ENCODE measurements at places on chromosomes 6 and 20.

- no peak for DNase-seq
Observed at GRCh38 chr20:11332381-11332780, 585.3 kb upstream of the BTBD3 start.

GRCh38 chr6:45541934-45542333 lies 164.2 kb upstream of the SUPT3H start:
- DNase-seq: no peak

- no peak for DNase-seq
Observed at GRCh38 chr20:663315-664090, 10.5 kb upstream of the SRXN1 start.

- DNase-seq: no peak
Observed at GRCh38 chr6:124055395-124055794, 251.7 kb downstream of the NKAIN2 start.

GRCh38 chr6:132023490-132023889 lies 72.3 kb upstream of the CCN2 start:
- no peak for DNase-seq

- DNase-seq: no peak
Observed at GRCh38 chr20:8346700-8347270, 214.7 kb downstream of the PLCB1 start.

- no peak for DNase-seq
Observed at GRCh38 chr6:1080453-1081337, 231.2 kb upstream of the FOXQ1 start.

GRCh38 chr6:128738112-128738511 lies 144.8 kb upstream of the LAMA2 start:
- no peak for DNase-seq

Data from activated CD8-positive, alpha-beta memory T cell treated with anti-CD3 and anti-CD28 coated beads, Interleukin-2, amount 10 ng/mL, durations not matched to agents 7 days and 5 days (primary cell).